Right forelimb (tissue), 1 donor: ENCODE measurements at places on chromosomes 2 and 18.

- DNase-seq: no peak
Observed at GRCh38 chr2:234291765-234292204, 205.1 kb downstream of the ARL4C start.

- DNase-seq: no peak
Observed at GRCh38 chr2:137706786-137707613, 257.3 kb upstream of the HNMT start.

DNA sequence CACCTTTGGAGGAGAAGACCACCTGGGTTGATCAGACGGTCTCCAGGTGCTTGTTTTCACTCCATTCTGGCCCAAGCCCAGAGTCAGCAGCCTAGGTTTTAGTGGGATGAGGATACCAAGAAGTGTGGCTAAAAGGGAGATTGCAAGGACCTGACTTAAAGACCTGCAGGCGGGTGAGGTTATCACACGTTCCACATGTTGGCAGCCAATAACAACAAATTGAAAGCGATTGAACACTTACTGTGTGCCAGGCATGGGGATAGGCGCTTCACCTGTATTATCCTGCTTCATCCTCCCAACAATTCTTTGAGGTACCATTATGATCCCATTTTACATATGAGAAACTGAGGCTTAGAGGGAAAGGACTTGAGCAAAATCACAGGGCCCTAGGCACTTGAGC, 5.0 kb downstream of the ARL4C start:
- DNase-seq: no peak

DNA sequence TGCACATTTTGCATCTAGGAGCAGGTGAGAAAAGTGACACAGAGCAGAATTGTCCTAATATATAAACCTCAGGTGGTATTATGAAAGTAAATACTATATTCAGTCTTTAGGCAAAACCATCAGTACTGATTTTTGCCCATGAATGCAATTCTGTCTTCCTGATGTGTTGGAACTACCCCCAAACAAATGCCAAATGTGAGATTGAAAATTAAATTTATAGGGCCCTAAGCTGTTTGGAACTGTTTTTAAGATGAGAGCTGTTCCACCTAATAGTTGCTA, 115.2 kb downstream of the SH3RF3 start:
- no peak for DNase-seq

DNA sequence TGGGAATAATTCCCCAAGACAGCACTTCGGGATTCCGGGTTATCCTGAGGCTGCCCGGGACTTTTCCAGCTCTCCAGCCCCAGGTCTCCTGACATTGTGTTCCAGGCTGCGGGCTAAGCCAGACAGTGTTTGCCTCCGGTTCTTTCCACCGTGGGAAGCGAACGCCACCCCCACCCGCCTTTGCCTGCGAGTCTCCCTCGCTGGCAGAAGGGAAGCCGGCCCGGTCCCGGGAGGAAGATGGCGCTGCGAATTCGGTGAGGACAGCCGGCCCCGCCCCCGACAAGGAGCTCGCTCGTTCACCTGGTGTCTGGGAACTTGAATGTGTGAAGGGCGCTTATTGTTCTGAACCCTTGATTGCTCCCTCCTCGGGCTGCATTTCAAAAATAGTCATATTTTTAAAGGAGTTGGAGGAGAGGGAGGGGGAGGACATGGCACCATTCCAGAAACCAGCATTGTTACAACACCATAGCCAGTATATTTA, 2.9 kb downstream of the LRATD1 start:
- DNase-seq: peak; percentile 81

GRCh38 chr2:39243469-39244123, at the start of gene CDKL4:
TSS of gene CDKL4 (minus strand) at chr2:39243970.
- DNase-seq: no peak

DNA sequence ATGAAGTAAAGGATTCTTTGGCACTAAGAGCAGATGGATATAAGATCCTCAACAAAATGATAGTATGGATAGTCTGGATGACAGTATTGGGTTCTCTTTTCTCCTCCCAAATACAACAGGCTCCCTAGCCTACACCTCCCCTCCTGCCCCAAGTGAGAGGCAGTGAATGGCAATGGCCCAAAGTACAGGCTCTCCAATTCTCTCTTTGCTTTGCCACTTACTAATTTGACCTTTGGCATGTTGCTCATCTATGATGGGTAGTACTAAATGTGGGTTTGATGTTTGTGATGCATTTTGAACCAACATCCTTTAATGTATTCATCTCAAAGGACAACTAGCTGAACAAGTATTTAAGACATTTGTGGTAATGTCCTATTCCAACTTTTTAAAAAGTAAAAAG, 65.9 kb downstream of the EIF5B start:
- no peak for DNase-seq

GRCh38 chr2:20539776-20540586, 93.1 kb downstream of the RHOB start:
- no peak for DNase-seq

DNA sequence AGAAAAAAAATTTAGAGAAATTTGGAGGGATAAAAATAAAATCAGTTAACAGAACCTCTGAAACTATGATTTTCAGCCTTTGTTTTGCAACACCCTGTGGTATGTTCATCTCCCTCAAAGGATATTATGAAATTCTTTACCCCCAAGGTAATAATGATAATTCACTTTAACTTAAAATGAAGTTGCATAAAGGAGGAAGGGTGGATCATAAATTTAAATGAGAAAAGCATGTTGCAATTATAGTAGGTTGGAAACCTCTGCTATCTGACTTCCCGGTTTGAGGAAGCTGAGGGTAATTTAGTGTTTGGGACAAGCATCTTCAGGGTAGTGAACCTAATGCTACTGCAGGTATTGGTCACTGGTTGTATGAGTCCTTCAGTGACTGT, 102.9 kb downstream of the BABAM2 start:
- DNase-seq: no peak

DNA sequence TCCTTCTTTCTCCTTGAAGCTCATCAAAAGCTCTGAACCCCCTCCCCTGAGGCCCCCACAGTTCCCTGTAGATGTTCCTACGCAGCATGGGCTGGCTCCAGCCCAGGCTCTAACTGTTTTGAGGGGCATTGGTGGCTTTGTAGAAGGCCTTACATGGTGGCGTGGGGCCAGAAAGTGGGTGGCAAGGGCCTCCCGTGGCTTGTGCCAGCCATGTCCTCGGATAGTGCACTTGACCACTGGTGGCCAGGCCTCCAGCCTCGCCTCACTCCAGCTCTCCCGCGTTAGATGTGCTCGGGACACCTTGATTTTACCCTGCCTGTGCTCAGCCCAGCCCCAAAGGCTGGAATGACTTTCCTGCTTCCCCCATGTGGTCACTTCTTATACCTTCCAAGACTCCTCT, 92.9 kb downstream of the TWIST2 start:
- no peak for DNase-seq

DNA sequence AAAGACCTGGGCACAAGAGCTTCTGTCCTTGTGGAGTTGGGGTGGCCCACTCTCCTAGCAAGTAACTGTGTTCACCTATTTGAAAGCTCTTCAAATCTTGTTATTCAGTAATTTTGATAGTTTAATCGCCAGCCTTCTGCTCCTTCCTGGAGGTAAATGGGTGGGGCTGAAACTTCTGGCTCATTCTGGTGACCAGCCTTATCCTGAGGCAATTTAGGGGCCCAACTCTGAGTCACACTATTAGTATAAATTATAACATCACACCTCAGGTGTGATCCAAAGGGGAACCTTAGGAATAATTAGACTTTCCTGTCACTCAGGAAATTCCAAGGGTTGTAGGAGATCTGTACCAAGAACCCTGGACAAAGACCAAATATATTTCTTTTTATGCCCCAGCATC, 255.8 kb upstream of the RGPD4 start:
- DNase-seq: no peak

- DNase-seq: no peak
Observed at GRCh38 chr2:47145466-47145865, 9.6 kb downstream of the STPG4 start.

GRCh38 chr2:108288534-108289106, at the start of gene SULT1C2:
TSS of gene SULT1C2 (plus strand) at chr2:108288895. CDS start at chr2:108293668, 4,773 bp downstream.
- no peak for DNase-seq

- DNase-seq: no peak
Observed at GRCh38 chr2:200127848-200128247, 172.5 kb downstream of the MAIP1 start.

GRCh38 chr2:238369591-238370040, 49.3 kb downstream of the TRAF3IP1 start:
- DNase-seq: no peak

- DNase-seq: no peak
Observed at GRCh38 chr2:238720232-238720672, 127.6 kb upstream of the TWIST2 start.

DNA sequence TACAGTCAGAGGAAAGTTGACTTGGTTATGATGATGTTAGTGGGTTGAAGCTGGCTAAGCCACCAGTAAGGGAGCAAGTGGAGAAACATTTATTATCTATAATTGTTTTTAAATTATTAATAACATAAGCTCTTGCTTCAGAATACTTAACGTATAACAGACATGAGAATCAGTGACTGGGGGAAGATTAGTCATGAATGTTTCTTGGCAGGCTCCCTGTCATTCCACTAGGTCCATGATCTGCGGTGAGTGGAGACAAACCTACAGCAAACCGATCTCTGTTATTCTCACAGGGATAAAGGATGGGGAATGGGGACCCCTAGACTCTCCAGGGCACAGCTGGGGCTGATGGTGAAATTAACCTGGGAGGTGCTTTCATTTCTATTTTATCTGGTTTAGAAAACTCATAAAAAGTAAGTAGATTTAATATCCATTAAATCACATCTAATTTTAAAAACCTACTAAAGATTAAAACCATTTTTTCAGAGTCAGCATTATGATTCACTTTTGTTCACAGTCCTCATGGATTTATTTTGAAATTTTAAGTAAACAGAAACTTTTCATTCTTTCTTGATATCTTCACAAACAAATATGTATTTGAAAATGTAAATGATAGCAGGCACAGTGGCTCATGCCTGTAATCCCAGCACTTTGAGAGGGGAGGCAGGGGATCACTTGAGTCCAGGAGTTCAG, 420.3 kb downstream of the PTPRM start:
- no peak for DNase-seq

- no peak for DNase-seq
Observed at GRCh38 chr2:60926741-60927552, 45.6 kb downstream of the REL start.
